ENCODE measurements at places on chromosomes 3 and 15. TPM values are rescaled to one million over a fixed set of nuclear protein-coding genes. Genes with fewer than 3 reads are reported as not detected.

DNA sequence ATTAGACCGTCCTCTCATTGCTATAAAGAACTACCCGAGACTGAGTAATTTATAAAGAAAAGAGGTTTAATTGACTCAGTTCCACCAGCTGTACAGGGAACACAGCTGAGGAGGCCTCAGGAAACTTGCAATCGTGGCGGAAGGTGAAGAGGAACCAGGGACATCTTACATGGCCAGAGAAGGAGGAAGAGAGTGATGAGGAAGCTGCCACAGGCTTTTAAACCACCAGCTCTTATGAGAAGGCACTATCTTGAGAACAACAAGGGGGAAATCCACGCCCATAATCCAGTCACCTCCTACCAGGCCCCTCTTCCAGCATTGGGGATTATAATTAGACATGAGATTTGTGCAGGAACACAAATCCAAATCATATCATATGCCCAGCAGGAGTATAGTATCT, 138.5 kb downstream of the ALCAM start:
- DNase-seq: no peak

DNA sequence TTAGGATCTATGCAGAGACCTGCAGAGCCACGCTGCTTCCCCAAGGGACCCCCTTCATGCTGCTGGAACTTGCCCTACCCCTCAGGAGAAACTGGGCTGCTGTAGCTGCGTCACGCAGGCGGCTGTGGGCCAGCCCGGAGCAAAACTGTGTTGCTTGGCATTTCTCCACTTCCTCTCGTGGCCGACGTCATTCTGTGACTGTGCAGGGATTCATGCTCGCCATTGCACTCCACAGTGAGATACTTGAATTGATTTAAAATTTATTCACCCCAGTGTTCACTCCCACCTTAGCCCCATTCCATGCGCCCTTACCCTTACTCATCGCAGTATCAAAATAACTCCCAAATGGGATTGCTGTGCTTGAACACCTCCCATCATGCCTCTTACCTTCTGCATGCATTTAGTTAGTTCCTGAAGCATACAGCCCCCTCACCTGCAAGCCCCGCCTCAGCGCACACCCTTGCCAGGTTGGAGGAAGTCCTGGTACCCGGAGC, 45.7 kb downstream of the TMEM44 start:
- DNase-seq: no peak

GRCh38 chr15:70407955-70408354, 310.2 kb upstream of the TLE3 start:
- no peak for DNase-seq

DNA sequence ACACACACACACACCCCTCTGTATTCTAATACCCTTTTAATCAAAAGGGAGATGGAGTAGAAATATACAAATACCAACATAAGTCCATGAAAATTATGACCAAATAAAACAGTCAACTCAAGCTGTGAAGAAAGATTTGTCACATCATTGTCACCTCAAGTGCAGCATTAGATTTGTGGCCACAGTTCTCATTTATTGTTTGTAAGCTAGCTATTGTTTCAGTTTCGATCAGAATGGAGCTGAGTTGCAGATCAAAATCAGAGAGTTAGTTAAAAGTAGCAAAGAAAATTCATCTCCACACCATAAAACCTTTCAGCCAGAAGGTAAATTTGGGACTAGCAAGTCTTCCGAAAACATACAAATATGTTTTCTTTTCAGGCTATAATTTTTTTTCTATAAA, 267.7 kb upstream of the LMCD1 start:
- no peak for DNase-seq

DNA sequence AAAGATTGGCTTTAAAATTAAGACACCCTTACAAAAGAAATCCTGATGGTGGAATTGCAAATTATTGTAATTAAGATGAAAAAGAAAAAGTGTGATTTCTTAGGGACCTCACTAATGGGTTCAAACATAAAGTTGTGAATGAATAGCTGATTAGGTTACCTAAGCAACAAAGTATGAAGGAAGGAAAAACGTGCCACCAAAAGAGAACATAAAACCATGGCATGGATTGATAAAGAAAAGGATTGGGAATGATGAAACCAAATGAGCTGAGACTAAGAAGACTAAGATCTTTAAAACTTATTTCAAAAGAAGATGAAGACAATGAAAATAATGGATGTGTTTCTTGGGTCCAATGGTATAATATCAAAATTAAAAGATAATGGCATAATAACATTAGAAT, 32.2 kb upstream of the GUCA1C start:
- DNase-seq: no peak

DNA sequence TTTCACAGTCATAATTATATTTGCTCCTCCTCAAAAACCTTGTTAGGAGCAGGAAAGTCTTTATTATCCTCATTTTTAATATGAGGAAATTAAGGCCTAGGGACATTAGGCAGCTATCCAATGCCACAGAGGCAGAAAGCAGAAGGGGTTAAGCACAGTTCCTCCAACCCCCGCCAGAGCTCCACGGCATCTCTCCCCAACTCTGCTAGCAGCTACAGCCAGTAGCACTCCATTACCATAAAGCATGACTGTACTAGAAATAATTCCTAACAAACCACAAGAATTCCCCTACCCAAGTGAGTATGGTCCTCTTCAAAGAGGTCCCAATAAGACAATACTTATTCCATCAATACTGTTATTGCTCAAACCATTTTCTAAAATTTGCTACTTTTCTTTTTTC, 9.8 kb downstream of the HEG1 start:
- no peak for DNase-seq

DNA sequence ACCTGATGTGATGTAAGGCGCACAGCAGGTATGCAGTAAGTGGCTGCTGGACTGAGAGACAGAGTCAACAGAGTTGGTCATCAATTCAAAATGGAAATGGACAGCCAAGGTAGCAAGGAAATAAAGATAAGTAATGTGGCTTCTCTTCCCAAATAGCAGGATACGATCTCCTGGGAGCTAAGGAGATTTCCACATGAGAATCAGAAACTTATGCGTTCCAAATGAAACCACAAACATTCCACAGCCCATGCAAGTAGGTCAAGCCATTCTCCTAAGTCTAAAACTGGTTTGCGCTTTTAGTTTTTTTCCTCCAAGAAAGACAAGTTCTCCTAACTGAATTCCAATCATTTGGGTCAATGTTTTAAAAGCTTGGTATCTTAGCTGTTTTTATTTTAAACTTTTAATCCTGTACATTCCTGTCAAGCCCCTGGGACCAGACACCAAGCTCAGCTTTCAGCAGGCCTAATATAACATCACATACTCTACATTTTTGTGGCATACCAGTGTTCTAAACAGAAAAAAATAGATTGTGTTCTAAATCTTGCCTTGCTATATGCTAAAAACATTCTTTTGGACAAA, 73.7 kb upstream of the TSPAN3 start:
- peak; percentile 79 for DNase-seq

DNA sequence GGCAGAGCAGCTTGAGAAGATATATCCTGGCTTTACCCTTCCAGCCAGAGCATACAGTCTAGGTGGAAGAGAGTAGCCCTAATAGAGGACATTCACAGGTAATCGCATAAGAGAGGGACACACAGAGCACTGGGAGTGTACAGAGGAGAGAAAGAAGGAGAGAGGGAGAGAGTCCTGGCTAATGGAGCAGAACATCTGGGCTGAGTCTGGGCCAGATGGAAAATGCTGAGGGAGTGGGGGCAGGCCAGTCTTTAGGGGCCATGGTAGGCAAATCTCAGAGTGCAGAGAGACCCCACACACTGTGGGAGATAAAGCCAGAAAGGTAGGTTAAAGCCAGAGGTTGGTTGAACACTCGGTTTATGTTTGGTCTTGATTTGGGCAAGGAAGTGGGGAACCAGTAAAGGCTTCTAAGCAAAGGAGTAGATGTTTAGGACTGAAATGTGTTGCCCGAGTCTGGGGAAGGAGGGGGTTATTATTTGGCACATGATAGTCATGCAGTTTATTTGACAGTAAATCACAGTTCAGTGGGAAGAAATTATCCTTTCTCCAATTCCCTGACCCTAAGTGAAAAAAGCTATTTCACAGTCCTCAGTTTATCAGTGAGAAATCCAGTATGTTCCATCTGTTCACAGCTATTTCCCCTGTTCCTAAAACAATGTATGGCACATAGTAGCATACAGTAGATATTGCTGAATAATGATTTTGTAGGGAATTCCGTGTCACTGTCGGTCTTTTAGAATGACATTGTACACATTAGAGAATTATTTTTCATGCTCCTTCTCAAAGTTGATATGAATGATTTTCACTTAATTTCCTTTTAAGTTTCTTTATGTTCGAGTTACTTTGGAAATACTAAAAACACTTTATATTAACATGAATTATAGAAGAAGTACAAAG, 45.7 kb downstream of the PDHB start:
- peak; percentile 73 for DNase-seq

- peak; percentile 60 for DNase-seq
Observed at GRCh38 chr3:30608598-30608947, 2.2 kb downstream of the TGFBR2 start.

GRCh38 chr3:66415867-66416428, 84.9 kb downstream of the LRIG1 start:
- DNase-seq: no peak

GRCh38 chr3:71202848-71203533, 380.5 kb downstream of the FOXP1 start:
- peak; percentile 22 for DNase-seq

Gene PRSS50
- total RNA-seq: 0.89 TPM

Gene RNU5B-1
- under 0.01 TPM for total RNA-seq

Gene PLSCR5
- total RNA-seq: not detected

Gene ALDH1A3
- total RNA-seq: 26.0 TPM

Gene WDR72
- total RNA-seq: 0.69 TPM

Data from skin of body (tissue), 3 donors.